ENCODE measurements at places on chromosomes 12 and 14.

DNA sequence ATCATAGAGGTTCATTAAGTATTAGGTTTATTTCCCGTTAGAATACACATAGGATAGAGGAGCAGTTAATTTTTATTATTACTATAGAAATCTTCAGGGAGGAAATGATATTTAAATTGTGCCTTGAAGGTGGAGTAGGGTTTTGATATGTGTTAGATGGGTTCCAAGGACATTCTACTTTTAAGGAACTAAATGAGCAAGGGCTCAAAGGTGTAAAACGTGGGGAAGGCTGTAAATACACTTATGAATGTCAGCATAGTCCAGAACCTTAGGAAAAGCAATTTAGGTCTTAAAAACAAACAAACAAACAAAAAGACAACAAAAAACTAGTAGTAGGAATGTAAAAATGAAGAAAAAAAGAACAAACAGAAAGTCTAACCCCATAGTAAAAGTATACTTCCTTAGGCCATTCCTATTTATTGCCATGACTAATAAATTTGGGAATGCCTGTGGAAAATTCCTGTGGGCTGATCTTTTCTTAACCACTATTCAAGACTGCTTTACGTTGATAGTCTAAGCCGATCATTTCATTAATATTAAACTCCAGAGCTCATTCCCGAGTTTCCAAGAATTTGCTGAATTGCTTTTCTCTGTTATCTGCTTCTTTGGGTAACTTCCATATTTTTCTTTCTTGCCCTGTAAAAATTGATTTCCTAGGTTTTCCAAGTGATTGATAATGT lies 180.3 kb downstream of the RAD51B start:
- no peak for DNase-seq

DNA sequence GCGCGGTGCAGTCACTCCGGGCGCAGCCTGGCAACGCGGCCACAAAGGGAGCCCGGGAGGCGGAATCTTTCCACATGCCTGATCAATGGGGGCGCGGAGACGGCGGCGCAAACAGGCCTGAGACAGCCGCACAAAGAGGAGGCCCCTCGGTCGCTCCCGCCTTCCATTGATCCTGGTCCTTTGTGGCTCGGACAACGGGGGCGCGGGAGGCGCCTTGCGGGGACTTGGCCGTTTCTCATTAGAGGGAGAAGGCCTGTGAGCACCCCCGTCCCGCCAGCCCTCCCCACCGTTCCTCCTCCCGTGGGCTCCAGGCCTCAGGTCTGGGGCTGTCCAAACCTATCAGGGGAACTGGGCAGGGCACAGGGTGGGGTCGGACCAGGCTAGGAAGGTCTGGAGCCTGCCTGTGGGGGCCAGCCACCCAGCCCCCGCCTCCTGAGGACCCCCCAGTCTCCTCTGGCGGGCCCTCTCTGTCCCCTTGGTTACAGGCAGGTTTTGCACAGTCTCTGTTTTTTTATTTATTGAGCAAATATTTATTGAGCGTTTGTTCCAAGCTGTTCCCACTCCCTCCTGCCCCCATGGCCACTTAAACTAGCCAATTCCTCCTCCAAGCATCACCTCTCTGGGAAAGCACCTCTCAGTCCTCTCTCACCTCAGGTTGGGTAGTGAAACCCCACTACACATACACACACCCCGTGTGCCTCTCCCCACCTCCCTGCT lies 29.0 kb upstream of the MSI1 start:
- peak; percentile 52 for DNase-seq

DNA sequence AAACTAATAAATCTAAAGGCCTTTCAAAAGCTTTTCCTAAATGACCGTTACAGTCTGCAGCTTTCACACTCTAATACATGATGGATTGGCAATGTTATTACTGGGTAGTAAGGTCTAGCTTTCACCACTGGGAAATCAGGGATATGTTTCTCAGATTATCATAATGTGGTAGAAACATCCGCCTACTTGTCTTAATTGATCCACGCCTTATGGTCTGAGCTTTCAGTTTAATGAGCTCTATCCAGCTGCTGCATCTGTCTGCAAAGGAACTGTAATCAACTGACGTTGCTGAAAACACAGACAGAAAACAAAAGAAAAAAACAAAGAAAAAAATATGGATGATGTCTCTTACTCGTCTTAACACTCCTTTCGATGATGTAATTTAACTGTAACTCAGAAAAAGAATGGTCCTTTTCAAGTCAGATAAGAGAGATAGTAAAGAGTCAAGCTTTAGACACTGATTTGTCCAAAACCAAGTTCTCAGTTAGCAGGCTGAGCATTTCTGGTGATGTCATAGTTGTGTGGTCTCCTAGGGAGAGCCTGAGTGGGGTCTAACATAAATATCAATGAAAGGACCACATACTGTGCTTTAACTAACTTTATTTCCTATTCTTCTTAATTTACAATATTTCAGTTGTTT lies 85.9 kb downstream of the C2CD5 start:
- no peak for DNase-seq

GRCh38 chr14:33432407-33433023 lies 493.8 kb downstream of the NPAS3 start:
- DNase-seq: no peak

DNA sequence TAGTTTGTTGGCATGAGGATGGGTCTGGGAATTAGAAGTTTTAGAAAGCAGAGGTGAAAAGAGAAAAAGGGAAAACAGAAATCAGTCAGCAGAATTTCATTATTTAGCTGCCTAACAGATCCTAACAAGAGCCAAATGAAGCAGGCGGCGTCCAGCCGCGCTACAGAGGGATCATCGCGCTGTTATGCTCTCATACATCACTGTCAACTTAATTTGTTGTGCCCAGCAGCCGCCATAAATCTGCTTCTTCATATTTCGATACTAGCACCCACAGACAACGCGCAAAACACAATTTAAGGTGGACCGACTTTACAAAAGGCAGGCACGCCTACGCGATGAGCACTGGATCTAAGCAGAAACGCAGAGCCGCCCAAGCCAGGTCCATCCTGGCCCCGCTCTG lies 66.7 kb downstream of the SETD3 start:
- DNase-seq: no peak

GRCh38 chr12:23640754-23641153 lies 308.7 kb downstream of the SOX5 start:
- DNase-seq: peak; percentile 93

DNA sequence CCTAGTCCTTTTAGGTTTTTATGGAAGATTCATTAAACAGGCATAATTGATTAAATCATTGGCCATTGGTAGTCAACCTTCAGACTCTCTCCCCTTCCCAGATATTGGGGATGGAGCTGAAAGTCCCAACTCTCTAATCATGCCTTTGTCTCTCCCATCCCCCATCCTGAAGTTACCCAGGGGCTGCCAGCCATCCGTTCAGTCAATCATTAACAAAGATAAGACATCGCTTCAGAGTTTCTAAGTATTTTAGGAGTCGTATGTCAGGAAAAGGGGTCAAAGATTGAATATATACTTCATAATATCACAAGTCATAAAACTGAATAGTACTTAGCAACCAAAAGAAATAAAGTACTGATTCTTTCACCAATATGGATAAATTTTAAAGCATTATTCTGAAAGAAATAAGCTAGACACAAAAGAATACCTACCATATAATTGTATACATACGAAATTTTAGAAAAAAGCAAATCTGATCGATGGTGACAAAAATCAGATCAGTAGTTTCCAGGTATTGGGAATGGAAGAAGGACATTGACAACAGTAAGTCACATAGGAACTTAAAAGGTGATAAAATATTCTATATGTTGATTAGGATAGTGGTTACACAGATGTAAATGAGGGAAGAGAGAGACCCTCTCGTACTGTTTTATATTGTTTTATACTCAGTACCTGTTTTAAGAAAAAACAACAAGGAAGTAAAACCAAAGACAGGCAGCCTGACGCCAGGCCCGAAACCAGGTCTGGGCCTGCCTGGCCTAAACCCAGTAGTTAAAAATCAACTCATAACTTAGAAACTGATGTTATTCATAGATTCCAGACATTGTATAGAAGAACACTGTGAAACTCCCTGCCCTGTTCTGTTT lies 414.4 kb downstream of the DAD1 start:
- DNase-seq: no peak

GRCh38 chr14:38080696-38081095 lies 127.0 kb upstream of the SSTR1 start:
- no peak for DNase-seq

GRCh38 chr12:12319451-12320183 lies 30.4 kb downstream of the MANSC1 start:
- no peak for DNase-seq

GRCh38 chr12:130506844-130507243 lies 169.2 kb downstream of the PIWIL1 start:
- no peak for DNase-seq

GRCh38 chr12:94594443-94594825 lies 55.9 kb downstream of the TMCC3 start:
- no peak for DNase-seq

GRCh38 chr14:36556811-36557433 lies 25.5 kb downstream of the NKX2-8 start:
- DNase-seq: peak; percentile 61

DNA sequence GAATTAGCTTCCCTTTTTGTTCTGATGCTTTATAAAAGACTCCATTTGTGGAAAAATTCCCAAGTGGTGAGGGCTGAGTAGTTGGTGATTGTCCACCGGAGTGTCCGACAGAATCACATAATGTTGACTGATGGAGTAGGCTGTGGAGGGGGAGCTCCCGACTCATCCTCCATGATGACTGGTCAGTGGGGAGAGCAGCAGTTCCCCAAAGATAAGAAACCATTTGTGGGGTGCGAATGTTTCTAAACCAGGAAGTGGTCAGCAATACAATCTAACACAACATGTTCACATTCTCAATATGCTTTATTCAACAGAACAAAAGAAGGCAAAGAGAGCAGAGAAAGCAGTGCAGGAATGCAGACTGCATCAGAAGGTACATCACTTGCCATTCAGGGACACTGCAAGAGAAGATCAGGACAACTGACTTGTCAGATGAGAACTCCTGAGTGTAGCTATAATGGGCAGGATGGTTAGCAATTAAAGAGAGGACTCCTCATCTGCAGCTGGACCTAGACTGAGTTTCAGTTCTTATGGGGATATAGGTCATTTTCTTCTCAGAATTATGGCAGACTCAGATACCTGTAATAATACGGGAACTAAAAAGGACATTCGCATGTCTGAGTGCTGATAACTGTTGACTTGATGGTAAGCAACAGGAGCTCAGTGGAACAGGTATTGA lies 5.4 kb downstream of the KRT6B start:
- no peak for DNase-seq

DNA sequence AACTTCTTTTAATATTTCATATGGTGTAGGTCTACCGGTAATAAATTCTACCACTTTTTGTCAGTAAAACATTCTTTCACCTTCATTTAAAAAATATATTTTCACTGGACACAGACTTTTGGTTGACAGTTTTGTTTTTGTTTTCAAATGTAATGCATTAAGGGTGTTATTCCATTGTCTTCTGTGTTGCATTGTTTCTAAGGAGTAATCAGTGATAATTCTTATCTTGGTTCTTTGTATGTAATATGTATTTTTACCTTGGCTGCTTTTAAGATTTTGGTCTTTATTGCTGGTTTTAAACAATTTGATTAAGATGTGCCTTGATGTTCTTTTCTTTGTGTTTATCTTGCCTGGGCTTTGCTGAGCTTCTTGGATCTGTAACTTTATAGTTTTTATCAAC lies 4.1 kb downstream of the MAP1LC3B2 start:
- DNase-seq: no peak

DNA sequence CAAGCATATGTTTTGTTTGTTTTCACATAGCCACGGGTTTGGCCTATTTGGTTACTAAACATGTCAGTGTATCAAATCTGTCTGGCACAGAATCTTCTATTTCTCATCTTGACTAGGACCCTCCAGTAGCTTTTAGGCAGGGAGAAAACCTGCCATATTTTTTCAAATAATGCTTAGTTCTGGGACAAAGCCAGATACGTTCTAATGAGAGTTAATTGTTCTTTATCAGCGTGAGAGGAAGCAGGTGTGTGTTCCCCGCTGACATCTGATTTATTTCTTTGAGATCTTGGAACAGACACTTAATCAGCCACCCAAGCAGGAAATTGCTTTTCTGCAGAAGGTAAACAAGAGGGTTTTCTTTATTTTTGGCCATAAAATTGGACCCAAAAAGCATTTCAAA lies 54.8 kb downstream of the GOLGA5 start:
- peak; percentile 87 for DNase-seq

GRCh38 chr14:47039336-47039735 lies 387.8 kb upstream of the RPL10L start:
- DNase-seq: no peak

DNA sequence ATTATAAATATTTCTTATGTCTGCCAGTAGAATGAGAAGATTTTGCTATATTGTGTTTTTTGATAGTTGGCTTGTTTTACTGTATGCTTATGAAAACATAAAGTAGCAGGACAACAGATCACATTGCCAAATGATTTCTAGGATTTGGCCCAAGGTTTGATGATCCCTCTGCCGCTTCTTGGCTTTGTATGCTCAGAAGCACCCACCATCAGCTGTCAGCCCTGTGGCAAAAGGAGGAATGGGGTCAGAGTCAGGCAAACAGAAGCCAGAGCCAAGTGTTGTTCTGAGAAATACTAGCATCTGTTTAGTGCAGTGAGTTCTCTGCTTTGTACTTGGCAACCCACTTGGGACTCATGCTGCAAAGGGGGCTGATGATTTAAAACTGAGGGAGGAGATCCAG lies 152.2 kb downstream of the PDE3A start:
- DNase-seq: no peak

DNA sequence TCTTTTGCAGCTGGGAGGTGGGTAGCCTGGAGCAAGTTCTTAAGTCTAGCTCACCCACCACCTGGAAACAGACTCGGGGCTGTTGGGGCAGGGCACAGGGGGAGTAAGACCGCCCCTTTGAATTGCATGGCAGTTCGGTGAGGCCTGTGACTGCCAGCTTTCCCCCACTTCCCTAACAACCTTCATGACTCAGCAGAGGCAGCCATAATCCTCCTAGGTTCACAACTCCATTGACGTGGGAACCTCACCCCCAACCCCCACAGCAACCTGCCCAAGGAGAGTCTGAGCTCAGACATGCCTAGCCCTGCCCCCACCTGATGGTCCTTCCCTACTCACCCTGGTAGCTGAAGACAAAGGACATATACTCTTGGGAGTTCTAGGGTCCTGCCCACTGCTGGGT lies 87.4 kb downstream of the NELL2 start:
- no peak for DNase-seq

GRCh38 chr12:76866151-76866567 lies 12.7 kb downstream of the CSRP2 start:
- DNase-seq: no peak

DNA sequence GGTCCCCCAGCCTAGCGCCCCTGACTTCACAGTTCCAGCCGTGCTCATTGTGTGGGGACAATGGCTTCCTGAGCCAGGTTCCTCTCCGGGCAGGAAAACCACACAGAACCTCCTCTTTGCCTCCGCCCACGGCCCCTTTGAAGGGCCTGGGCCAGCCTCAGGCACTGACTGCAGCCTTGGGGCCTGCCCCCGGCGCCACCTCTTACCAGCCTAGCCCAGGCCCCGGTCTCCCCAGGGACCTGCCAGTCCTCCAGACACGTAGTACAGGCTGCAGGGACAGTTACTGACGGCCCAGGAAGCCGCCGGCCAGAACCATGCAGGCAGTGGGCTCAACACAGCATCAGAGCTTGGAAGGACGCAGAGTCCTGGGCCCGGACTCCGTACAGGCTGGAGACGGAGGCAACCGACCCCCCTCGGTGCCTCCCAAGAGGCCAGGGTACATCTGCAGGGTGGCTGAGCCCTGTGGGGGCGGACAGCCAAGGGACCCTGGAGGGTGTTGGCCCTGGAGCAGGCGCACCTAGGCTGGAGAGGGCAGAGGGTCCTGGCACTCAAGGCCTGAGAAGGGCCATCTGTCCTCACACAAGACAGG lies 20.9 kb upstream of the NUDT14 start:
- no peak for DNase-seq

- no peak for DNase-seq
Measured at GRCh38 chr12:8957561-8957960, 8.1 kb upstream of the M6PR start.
